T follicular helper cell (primary cell): ENCODE measurements at places on chromosomes 1 and 21.

GRCh38 chr1:27000090-27000816, 6.8 kb downstream of the TRNP1 start:
- no peak for DNase-seq

- DNase-seq, result no peak
These were observed 8.9 kb downstream of the DCLRE1B start for GRCh38 chr1:113913887-113914664.

DNA sequence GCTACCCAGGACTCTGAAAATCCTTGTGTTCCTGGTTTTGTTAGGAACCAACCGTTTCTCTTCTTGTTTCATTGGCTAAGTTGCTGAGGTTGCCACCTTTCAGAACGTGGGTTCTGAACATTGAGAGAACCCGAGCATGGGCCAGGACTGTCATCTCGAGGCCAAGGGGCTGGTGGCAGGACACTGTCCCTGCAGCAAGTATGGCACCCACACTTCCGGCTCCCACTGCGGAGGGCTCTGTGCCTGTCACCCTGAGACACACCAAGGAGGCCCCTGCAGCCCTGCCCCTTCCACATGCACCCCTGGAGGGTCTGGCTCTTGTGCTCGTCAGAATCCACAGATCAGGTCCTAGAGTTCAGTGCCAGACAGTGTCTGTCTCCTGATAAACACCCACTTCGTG, 39.1 kb upstream of the LRRC3 start:
- no peak for DNase-seq

DNA sequence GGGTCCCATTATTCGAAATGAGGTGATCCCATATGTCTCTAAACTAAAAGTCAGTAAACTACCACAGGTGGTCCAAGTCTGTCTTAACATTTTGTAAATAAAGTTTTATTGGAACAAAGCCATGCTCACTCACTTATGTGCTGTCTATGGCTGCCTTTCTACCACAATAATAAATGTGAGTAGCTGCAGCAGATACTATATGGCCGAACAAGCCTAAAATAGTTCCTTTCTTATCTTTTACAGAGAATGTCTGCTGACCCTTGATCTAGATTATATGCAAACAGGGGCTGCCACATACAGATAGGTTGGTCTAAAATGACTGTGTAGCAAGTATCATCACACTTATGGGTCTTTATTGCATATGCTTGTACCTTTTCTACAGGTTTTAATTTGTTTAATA, 140.0 kb downstream of the VAV3 start:
- no peak for DNase-seq

GRCh38 chr1:115706587-115707425, 61.7 kb downstream of the CASQ2 start:
- no peak for DNase-seq

DNA sequence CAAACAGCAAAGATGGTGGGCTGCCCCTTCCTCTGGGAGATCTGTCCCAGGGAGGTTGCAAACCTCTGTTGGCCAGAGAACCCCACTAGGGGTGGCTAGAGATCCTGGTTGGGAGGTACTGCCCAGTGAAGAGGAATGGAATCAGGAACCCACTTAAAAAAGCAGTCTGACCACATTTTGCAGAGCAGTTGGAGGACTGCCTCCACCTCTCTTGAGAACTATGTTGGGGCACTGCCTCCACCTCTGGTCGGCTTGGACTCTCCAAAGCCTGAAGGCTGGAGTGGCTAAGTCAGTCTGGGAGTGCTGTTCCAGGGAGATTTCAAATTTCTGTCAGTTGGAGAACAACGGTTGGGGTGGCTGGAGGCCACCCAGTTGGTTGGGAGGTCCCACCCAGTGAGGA, 58.6 kb downstream of the TNFSF4 start:
- no peak for DNase-seq

DNA sequence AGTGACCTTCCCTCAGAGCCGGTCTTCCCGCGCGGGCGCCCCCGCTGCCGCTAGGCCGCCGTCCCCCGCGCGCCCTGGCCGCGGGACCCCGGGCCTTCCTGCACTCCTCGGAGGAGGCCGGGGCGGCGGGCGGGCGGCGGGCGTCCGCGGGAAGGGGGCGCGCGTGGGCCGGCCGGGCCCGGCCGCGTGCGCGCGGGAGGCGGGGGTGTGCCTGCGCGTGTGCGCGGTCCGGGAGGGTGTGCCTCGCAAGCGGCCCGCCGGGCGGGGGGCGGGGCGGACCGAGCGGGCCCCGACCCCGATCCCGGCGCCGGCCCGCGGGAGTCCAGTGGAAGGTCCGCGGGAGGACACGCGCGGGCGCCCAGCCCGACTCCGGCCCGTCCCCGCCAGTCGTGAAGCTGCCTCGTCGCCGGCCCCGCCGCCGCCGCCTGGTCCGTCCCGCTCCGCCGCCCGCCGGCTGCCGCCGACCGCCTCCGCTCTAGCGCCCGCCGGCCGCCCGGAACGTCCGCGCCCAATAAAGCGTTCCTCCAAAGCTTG, 438 bp downstream of the MRPS6 start:
- peak; percentile 22 for DNase-seq

GRCh38 chr1:232267092-232267836, 362.7 kb downstream of the SIPA1L2 start:
- DNase-seq, result no peak

DNA sequence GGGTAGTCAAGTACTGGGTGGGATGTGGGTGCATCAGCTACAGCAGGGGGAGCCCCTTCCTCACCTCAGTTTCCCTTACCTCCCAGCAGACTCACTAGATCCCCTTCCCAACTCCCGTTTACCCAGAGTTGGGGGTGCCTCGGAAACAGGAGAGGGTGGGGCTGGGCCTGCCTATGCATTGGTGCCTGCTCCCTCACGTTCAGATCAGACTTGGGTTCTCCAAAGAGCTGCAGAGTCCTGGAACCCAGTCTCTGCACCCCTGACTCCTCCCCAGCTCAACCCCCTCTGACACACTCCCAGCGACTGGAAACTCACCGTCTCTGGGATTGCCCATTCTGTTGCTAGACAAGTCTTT, 6.0 kb downstream of the FOXO6 start:
- no peak for DNase-seq

DNA sequence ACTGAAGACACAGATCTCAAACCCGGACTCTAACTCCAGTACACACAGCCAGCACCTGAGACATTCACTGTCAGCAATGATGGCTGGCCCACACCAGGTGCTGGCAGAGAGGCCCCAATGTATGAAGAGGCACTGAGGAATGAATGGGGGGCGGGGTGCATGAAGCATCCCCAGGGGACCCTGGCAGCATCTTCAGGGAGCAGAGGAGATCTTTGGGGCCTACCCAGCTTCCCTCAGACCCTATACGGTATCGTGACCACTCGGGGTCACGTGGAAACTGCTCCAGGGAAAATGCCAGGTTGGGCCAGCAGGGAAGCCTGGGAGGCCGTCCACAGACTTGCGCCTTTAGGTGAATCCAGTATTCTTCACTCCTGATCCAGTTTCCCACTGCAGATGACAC, 84.3 kb downstream of the NPHP4 start:
- no peak for DNase-seq

DNA sequence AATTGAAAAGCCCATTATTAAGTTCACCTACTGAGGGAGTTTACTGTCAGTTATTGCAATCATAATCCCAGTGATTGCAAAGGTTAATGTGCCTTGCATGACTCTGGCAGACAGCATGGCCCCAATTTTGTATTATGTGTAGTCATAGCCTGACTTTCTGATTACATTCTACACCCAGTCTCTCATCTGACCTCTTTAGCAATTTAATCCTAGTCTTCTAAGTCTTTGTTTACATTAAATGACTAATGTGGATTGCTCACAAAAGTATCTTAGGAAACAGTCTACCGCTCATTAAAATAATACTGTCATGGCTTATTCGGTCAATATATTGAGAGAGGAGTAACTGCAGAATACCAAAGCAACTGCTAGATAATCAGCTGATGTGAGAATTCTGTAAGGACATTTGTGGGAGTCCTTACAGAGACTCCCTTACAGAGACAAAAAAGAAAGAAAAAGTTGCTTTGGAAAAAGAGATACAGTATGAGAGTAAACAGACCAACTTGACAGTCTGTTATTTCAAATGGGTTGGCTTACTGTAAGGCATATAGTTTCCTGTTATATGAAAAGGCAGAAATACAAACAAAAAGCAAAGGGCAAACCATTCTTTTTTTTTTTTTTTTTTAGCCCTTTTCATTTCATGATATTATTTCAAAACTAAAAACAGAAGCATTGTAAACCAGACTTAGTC, 42.8 kb downstream of the SMG7 start:
- DNase-seq, result no peak

DNA sequence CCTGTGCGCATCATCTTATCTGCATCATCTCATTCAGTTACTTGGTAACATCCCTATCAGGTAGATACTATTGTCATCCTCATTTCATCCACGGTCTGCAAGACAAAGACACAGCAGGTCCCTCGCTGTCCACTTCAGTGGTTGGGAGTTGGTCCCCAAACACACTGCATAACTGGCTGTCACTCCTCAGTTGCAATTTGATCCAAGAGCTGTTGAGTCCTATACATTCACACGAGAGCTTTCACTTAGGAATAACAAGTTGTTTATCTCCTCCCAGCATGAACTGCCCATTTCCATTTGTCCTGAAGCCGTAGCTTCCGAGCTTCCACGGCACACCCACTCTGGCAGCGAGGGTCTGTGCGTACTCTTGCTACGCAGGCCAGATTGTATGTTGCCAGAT, 472.0 kb downstream of the CAMTA1 start:
- no peak for DNase-seq

DNA sequence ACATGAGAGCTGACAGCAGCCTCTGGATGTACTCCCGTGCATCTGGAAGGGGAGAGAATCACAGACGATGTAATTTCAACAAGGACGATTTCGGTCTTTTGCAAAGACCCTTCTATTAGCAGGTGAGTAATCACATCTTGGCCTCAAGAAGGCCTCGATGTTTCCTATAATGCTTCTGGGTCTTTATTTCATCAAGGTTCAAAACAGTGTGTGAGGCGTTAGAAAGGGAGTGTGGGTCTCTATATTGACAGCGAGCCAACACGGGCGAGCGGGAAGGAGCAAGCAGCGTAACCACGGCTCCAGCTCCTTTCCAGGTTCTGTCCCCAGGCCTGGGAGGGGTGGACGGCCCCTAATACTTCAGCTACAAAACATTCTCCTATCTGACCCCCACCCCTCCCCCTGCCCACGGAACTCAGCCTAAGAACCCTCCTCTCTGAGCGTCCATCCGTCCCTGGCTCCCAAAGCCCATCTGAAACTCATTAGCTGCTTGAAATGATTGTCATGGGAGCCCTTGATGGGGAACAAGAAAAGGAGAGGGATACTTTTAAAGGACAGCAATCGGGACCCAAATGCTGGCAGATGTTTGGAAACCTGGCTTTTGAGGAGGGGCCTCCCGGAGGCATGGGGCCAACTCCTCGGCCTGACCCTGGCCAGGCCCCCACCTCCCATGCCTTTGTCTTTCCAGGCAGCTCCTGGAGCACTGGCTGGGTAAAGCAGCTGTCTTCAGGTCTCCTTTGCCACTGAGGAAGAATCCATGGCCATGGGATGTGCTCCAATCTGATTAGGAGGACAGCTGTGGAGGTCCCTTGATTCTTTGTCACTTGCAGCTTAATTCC, 250.8 kb downstream of the FOXD2 start:
- DNase-seq, result no peak

DNA sequence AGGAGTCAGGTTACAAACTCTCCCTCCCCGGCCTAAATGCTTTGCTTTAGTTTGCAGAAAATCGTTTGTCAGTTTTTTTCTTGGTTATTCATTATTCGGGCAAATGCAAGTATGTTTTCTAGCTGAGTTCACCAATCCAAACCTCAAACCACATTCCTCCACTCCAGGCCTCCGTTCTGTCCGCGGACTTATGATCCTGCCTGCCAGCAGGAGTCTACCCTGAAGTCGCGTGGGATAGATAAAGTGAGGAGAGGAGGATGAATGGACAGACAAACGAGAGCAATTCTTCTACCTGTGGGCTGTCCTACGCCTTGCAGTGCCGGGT, 1.3 kb downstream of the ADAMTS1 start:
- DNase-seq, result no peak

GRCh38 chr1:83735526-83735925, 263.4 kb downstream of the TTLL7 start:
- DNase-seq, result no peak

GRCh38 chr1:248152056-248152827, 7.3 kb downstream of the OR2M5 start:
- DNase-seq, result no peak

GRCh38 chr1:61782771-61783170, 40.5 kb downstream of the PATJ start:
- DNase-seq, result peak; percentile 61

- no peak for DNase-seq
These were observed 554.2 kb downstream of the NUF2 start for GRCh38 chr1:163875927-163876320.

DNA sequence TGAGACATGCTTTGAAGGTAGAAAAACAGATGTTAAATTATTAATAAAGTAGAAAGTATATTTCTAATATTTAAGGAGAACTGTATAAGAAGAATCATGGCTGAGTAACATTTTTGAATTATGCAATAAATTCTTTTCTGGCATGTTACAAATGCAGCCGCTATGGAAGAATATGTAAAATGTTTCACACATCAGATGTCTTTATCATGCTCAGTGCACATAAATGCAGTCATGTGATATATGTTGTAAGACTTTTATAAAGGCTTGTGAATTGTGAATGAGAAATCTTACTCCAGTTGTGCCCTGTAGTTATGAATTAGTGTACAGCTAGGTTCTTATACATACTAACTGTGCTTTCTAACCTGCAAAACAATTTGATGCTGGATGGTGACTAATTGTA, 53.5 kb downstream of the LRRC8B start:
- no peak for DNase-seq

GRCh38 chr1:151583796-151584195, 28.1 kb upstream of the SNX27 start:
- no peak for DNase-seq
